ENCODE measurements at places on chromosomes 1 and 21.

GRCh38 chr1:116765962-116766361, 11.7 kb downstream of the CD2 start:
- no peak for DNase-seq

- no peak for DNase-seq
These were observed 116.9 kb upstream of the TIAM1 start for GRCh38 chr21:31460980-31461379.

GRCh38 chr1:22636927-22637326, 499 bp downstream of the C1QA start:
- no peak for DNase-seq

DNA sequence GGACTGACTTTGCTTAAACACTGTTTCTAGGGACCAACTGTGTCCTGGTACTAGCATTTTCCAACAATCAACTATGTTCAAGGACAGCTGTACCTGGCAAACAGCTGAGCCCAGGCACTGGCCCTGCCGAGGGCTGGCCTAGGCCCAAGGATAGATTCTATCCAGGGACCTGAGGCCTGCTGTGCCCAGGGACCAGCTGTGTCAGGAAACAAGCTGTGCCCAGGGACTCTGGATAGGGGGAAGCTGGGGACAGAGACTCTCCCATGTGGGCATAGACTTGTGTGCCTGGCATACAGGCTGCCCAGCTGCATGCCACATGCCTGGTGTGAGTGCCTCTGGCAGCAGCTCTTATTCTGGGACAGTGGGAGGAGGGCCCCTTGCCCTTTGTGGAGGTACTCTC, 38.1 kb upstream of the POU3F1 start:
- DNase-seq = no peak

DNA sequence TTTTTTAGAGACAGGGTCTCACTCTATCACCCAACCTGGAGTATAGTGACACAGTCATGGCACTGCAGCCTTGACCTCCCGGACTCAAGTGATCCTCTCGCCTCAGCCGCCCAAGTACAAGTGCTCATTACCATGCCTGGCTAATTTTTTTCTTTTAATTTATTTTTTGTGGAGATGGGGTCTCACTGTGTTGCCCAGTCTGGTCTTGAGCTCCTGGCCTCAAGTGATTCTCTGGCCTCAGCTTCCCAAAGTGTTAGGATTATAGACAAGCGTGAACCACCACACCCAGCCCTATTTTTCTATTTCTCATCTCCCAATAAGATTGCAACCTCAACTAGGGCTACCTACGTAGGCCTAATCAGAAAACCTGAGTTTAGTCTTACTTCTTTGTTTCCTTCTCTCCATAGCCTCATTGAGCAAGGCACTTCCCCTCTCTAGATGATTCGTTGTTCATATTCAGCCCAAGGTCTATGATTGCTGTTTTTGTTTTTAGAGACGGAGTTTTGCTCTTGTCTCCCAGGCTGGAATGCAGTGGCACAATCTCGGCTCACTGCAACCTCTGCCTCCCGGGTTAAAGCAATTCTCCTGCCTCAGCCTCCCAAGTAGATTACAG, 1.1 kb upstream of the KPNA6 start:
- no peak for DNase-seq

- no peak for DNase-seq
These were observed 122.5 kb downstream of the PCBP3 start for GRCh38 chr21:45766055-45766454.
